RPMI8226 (cell line): ENCODE measurements at places on chromosomes 12 and 14.

GRCh38 chr14:58861586-58861985, 223.8 kb downstream of the DACT1 start:
- no peak for DNase-seq

GRCh38 chr12:91037276-91037675, 20.5 kb downstream of the KERA start:
- DNase-seq = no peak

GRCh38 chr12:33222357-33222756, 217.3 kb downstream of the SYT10 start:
- no peak for DNase-seq

- no peak for DNase-seq
These were observed 28.6 kb upstream of the CEBPE start for GRCh38 chr14:23147676-23148075.

GRCh38 chr12:53492188-53492587, 7.1 kb downstream of the MAP3K12 start:
- DNase-seq = no peak

- peak; percentile 87 for DNase-seq
These were observed 82.4 kb downstream of the ARL6IP4 start for GRCh38 chr12:123062681-123063486.

GRCh38 chr12:57771873-57772428, at the start of gene METTL1:
TSS of gene METTL1 (minus strand) at chr12:57772105. CDS start at chr12:57772083, 22 bp downstream.
- DNase-seq = peak; percentile 97

DNA sequence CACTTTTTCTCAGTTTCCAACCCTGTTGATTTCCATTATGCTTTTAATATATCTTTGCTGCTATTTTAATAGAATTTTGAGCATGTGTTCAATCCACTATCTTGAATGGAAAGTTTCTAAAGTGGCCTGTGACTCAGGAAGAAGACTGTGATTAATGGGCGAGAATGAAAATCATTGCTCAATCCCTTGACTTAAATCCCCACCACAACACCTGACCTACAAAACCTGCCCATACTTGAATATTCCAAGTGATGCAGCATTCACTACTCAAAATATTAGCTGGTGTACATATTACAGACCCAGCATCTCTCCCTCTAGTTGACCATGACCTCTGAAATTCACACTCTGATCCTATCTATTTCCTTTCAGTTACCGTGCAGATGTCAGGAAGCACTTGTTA, 1.3 kb upstream of the OAS3 start:
- no peak for DNase-seq

DNA sequence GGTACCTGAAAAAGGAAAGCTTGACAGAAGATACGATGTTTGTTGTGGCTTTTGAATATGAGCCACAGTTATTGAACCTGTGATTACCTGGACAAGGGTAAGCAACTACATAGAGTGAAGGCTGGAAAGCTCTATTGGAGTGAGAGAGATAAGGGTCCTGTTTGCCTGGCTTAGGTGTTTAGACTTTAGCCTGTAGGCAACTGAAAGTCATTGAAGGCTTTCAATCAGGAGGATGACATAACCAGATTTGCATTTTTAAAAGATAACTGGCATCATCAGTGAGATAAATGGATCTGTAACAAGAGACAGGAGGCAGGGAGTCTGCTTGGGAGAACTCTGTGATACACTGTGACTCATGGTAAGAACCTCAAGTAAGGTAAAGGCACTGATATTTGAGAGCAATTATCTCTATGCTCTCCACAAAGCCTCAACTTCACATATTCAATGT, 128.9 kb upstream of the SOX5 start:
- no peak for DNase-seq

GRCh38 chr14:102784892-102785594, 7.8 kb downstream of the TRAF3 start:
- no peak for DNase-seq

- no peak for DNase-seq
These were observed 17.3 kb upstream of the CHGA start for GRCh38 chr14:92905667-92906066.

- DNase-seq = no peak
These were observed 43.4 kb downstream of the PLXNC1 start for GRCh38 chr12:94191811-94192210.

- DNase-seq = no peak
These were observed 202.3 kb downstream of the STXBP6 start for GRCh38 chr14:24847568-24848095.

DNA sequence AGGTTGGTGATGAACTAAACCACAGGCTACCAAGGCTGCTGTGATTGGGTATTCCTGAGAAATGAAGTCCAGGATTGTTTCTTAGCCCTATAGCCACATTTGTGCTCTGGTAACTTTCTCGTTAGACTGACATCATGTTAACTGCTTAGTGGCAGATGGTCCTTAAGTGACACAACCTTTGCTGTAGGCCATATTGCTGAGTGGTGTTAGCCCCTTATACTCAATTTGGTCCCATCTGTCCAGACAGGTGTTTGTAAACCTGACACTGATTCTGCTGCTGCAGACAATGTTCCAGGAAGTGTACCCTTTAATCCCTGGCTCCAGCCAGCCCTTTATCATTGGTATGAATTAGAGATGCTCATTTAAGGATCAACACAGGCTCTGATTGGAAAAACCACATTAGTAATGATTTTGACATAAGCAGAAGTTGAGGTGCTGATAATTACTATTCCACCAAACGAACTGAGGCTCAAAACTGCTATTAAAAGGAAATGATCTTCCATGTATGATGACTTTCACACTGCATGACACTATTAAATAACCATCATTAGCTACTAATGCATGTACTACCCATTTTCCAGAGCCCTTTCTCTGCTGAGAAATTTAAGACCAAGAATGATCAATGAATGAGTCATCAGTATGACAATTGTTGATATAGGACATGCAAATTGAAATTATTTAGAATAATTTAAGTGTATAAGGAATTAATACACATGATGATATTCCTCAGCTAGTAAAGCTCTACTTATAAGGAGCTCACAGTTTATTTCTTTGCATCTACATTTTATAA, 3.6 kb upstream of the SSTR1 start:
- no peak for DNase-seq

GRCh38 chr12:101806265-101806664, 24.5 kb downstream of the GNPTAB start:
- no peak for DNase-seq

GRCh38 chr14:74613211-74613914, 1.3 kb upstream of the LTBP2 start:
- DNase-seq = no peak

DNA sequence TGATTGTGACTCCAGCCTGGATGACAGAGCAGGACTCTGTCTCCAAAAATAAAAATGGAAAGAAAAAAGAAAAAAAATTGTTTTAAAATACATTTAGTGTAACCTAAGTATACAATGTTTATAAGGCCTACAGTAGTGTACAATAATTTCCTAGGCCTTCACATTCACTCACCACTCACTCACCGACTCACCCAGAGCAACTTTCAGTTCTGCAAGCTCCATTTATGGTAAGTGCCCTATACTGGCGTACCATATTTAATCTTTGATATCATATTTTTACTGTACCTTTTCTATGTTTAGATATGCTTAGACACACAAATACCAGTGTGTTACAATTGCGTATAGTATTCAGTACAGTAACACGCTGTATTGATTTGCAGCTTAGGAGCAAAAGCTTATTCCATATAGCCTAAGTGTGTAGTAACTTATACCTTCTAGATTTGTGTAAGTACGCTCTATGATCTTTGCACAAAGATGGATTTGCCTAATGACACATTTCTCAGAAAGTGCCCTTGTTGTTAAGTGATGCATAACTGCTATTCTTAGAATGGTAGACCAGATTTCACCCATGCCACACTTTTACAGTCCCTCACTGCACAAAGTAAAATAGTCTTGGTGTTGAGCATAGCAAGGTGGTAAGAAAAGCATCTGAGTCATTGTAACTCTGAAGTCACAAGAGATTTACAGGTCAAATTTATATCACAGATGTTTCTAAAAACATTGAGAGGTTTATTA, 151.9 kb downstream of the LRRK2 start:
- no peak for DNase-seq

GRCh38 chr12:90244232-90244631, 535.6 kb upstream of the ATP2B1 start:
- DNase-seq = no peak

- no peak for DNase-seq
These were observed 471.9 kb downstream of the RPS29 start for GRCh38 chr14:49114161-49114893.

DNA sequence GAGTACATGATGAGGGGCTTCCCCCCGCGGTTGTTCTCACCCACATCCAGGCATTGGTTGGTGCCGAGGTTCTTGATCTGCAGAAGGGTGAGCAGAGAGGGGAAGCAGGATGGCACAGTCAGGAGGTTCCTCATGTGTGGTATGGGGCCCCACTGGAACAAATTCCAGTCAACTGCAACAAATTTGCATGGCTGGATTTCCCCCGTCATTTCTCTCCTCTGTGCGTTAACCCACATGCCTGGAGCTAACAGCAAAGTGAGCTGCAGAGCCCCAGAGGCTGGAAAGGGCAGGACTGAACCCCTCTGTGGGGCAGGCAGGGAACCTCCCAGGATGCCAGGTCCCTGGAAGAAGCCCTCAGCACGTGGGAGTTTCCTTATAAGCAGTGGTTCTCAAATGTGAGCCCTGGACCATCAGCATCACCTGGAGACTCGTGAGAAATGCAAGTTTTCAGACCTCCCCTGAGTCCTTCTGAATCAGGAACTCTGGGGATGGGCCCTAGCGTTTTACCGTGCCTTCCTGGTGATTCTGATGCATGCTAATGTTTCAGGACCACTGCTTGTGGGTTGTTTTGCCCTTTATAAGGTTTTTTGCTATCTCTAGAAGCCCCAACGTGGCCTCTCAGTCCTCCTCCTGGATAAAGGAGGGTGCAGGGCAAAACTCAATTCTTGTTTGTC, 11.0 kb upstream of the CELA1 start:
- DNase-seq = no peak

DNA sequence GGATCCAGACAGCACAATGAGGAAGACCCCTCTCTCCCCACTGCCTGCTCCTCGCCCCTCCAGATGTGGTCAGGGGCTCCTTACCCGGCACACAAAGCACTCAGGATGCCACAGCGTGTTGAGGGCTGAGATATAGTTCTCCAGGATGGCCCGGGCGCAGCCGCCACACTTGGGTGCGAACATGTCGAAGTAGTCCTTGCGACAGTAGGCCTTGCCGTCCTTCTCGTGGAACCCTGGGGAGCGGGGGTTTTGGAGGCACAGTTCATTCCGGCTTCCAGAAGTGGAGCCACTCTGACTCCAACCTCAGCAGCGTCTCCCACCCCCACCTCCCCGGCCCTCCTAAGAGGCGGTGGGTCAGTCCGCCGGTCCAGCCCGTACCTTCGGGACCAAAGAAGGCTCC, 12.8 kb upstream of the RPLP0 start:
- no peak for DNase-seq
